ENCODE measurements at places on chromosomes 4 and X.

DNA sequence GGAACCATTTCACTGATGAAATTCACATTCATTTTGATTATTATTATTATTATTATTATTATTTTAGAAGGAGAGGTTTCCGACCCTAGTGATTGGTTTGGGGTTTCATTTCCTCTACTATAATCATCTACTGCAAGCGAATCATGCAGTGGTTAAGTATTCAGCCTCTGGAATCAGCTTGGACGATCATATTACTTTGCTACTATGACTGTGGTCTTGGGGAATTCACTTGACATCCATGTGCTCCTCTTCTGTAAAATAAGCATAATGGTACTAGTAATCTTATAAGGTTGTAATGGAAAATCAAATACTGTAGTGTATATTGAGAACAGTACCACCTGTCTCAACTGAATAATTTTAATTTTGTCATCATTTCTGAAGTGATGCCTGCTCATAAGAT lies 132.1 kb upstream of the SLC4A4 start:
- DNase-seq: no peak

- no peak for DNase-seq
These were observed 32.3 kb upstream of the TFDP3 start for GRCh38 chrX:133250184-133251100.

DNA sequence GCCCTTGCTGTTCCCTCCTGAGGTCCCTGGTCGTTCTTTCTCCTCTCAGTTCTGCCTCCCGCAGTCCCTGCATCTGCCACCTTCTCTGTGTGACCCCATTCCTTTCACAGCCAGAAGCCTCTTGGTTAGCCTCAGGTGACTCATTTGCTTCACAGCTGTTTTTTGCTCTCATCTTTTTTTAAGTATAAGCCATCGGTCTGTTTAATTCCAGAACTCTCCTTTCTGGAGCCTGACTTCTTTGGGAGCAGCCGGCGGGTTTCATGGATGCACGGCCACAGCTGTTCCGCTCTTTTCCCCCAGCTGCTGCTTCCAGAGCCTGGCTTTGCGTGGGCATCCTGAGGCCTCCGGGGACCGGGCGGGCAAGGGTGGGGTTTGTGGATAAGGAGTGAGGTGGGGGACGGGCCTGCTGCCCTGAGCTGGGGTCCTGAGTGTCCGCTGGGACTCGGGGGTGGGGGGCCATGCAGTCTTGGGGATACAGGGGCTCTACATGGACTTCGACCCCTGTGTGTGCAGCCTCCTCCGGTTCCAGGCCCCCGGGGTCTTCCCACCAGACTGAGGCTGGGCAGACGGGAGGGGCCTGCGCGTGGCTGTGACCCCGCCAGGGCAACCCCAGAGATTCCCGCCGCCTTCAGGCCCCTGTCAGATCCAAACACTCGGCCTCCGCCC lies 46.7 kb downstream of the PCGF3 start:
- no peak for DNase-seq

GRCh38 chr4:57410331-57411052 lies 300.3 kb upstream of the IGFBP7 start:
- no peak for DNase-seq

DNA sequence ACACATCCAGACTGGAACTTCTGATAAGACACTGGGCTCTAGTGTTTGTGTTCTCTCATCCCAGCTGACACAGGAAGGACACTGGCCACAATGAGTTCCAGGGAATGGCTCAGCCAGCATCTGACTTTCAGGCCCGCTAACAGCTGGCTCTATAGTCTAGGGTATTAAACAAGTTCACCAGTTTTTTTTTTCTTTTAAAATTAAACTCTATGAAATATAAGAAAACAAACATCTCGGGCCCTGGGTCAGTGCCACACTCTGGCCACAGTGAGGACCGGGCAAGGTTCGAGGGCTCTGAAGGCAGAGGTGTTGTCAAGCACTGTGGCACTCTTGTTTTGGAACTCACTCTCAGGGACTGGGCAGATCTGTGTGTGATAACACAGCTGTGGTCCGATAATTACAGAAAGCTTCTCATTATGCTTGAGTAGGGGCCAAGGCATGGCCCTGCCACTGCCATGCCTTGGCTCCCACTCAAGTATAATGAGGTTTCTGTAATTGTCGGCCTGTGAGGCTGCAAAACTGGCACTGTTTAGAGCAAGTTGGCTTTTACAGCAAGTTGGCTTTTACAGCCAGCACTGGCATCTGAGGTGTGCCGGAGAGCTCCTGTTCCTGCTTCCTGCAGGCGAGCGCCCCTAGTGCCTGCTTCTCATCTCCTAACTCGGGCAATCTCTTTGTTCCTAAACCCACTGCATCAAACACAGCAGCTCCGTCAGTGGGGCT lies 62.8 kb downstream of the PPP1R2C start:
- no peak for DNase-seq

- DNase-seq: no peak
These were observed 7.9 kb upstream of the GNRHR start for GRCh38 chr4:67762086-67762485.

- no peak for DNase-seq
These were observed 19.7 kb upstream of the CXCL6 start for GRCh38 chr4:73816814-73817213.

DNA sequence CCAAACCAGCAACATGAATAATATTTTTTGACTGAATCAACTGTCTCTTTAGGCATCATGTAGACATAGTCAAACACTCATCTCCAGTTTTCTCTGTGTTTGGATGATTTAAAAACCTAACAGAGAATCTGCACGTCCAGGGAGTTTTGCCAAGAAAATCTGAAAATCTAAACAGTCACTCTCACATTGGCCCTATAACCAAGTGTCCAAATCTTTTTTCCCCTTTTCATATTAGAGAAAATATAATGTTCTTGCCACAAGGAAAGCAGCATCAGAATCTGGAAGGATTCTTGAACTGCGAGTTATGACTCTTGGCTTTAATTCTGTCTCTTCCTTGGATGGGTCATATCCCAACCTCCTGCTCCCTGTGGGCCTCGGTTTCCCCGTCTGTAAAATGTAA lies 8.8 kb upstream of the CHRDL1 start:
- DNase-seq: no peak

DNA sequence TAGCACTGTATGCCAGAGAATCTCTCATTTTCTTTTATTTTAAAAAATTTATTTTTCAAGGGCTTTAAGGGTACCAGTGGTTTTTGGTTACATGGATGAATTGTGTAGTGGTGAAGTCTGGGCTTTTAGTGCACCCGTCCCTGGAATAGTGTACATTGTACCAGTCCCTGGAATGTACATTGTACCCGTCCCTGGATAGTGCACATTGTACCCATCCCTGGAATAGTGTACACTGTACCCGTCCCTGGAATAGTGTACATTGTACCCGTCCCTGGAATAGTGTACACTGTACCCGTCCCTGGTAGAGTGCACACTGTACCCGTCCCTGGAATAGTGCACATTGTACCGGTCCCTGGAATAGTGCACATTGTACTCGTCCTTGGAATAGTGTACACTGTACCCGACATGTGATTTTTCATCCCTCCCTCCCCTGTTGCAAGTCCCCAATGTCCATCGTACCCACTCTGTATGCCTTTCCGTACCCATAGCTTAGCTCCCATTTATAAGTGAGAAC lies 56.1 kb upstream of the HELT start:
- DNase-seq: no peak

GRCh38 chr4:158895797-158896576 lies 127.2 kb downstream of the FNIP2 start:
- no peak for DNase-seq

GRCh38 chr4:139167774-139168444 lies 9.1 kb downstream of the ELF2 start:
- DNase-seq: no peak
